ENCODE measurements at places on chromosomes 7 and 10.

GRCh38 chr10:128185627-128186026 is 59.4 kb upstream of the MKI67 start:
- DNase-seq = no peak

- no peak for DNase-seq
These were observed 121.5 kb downstream of the KAT6B start for GRCh38 chr10:74947781-74948401.

GRCh38 chr10:1157615-1157933 is 101.4 kb downstream of the WDR37 start:
- DNase-seq = no peak

DNA sequence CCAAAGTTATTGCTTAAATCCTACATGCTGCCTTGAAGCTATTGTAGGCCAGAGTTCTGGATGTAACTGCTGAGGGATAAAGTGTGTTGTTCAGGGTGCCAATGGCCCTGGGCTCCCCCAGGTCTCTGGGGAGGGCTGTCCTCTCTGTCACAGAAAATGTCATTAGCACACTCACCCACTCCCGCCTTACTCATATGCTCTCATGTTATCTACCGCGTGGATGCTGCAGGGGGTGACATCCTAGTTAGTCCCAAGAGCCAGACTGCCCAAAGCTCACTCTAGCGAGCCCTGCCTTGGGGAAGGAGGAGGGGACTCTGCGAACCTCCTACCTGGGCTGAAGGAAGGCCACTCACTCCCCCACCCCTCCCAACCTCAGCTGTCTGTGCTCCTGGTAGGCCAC is 122.5 kb downstream of the FRMD4A start:
- no peak for DNase-seq

DNA sequence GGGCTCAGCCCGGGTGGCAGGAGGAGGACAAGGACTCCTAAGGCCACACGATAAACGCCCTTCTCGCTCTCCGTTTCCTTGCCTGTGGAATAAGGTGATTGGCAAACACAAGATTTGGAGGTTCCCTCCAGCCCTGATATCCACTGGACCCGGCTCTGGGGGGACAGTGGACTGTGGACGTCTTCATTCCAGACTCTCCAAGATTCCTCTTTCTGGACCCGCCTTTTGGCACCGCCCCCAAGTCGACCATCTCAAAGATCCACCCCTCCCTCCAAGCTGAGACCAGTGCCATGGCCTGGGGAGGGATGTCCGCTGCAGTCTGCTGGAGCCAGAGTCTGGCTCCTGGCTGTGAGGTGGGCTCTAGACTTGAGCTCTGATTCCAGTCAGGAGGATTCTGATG is 23.6 kb downstream of the ZNF783 start:
- no peak for DNase-seq

GRCh38 chr10:24310104-24310503 is 101.2 kb downstream of the KIAA1217 start:
- no peak for DNase-seq

- DNase-seq = no peak
These were observed 127.7 kb downstream of the DYNC1I1 start for GRCh38 chr7:95899919-95900513.

- no peak for DNase-seq
These were observed 125.1 kb downstream of the CDK14 start for GRCh38 chr7:90720984-90721760.

DNA sequence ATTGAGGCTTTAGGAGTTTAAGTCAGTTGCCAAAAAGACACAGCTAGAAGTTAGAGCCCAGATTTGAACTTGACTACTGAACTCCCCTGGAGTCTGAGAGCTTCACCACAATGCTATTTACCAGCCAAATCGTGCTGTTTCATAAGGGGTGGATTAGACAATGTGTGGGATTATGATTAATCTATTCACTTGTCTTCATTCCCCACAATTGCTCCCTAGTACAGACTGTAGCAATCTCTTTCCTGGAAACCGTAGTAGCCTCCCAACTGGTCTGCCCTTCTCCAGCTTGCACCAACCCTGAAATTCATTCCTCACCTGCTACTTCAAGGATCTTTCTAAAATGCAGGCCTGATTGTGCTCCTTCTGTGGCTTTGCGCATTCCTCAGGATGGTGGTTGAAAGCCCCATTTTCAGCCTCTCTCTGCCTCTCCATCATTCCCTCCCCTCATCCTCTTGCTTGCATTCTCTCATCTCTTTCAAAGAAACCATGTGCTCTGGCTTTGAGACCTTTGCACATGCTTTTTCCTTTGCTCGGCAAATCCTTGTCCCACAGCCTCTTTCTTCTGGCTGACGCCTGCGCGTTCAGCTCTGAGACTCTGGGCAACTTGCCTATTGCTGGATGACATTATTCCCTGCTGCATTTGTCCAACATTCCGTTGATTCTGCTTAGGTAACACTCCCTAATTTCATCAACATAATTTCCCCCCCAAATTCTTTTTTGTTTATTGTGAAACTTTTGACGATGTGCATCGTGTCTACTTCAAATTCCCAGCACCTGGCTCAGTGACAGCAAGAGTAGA is 145.1 kb downstream of the ADRA2A start:
- DNase-seq = no peak

DNA sequence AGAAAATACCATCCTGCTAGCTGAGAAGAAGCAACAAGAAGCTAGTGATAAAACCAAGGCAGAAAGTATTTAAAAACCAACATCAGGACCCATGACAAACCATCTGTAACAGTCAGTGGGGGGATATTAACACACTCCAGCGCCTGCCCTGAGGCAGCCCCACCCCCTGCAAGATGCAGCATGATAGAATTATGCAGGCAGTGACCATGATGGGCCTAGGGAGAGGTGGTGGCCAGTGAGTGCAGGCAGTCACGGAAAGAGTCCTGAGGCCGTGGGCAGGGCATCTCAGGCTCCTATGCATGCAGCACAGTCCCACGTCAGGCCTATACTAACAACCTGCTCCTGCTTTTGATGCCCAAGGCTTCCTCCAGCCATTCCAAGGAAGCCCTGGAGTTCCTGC is 686.9 kb downstream of the GRID1 start:
- DNase-seq = no peak

GRCh38 chr10:69344591-69345252 is 66.4 kb downstream of the HK1 start:
- DNase-seq = no peak

GRCh38 chr7:155371884-155372781 is 74.5 kb downstream of the INSIG1 start:
- no peak for DNase-seq
